ENCODE measurements at places on chromosomes 2 and 18. TPM values are rescaled to one million over a fixed set of nuclear protein-coding genes. Genes with fewer than 3 reads are reported as not detected.

The SERPINB2 gene
- not detected for polyA plus RNA-seq

The CCDC121 gene
- 0.57 TPM for polyA plus RNA-seq

The FEV gene
- not detected for polyA plus RNA-seq

The SLC23A3 gene
- polyA plus RNA-seq = not detected

Data from CD4-positive, CD25-positive, alpha-beta regulatory T cell (primary cell).